Spinal cord (tissue), 10 donors: ENCODE measurements at places on chromosomes 11 and 22. TPM values are rescaled to one million over a fixed set of nuclear protein-coding genes. Genes with fewer than 3 reads are reported as not detected.

DNA sequence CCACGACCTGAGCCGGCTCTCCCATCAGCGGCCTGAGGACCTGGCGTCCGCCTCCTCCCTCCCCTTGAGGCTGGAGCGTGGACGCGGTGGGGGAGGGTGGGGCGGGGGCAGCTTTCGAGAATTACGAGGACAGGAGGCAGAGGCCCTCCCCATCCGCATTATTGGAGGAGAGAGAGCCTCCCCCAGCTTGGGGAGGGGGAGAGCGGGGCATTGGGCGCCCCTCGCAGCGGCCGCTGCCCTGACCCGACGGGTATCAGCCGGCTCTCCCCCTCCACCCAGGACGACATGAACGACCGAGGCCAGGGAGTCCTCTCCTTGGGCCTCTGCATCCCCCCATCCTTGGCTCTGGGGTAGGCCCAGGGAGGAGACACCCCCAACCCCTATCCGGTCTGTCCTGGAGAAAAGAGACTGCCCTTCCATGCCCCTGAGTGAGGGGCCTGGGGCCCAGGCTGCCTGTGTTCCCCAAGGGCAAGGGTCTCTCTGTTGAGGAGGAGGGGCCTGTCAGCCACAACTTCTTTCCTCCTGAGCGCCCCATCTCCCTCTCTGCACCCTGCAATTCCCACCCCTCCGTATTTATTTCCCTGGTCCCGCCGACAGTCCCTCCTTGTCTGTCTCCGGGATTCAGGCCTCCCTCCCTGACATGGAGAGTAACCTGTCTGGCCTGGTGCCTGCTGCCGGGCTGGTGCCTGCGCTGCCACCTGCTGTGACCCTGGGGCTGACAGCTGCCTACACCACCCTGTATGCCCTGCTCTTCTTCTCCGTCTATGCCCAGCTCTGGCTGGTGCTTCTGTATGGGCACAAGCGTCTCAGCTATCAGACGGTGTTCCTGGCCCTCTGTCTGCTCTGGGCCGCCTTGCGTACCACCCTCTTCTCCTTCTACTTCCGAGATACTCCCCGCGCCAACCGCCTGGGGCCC, 495 bp downstream of the GPR137 start:
- peaks cover 48% of the 10 kb centered on the region for H3K4me1 ChIP-seq
- H3K4me3 ChIP-seq = peak overlapping the region; percentile 74
- H3K36me3 ChIP-seq = peaks cover 57% of the 10 kb centered on the region
- H3K27ac ChIP-seq = peak overlapping the region; percentile 69
- peaks cover 11% of the 10 kb centered on the region for H3K27me3 ChIP-seq
- no peak for DNase-seq

GRCh38 chr11:15073361-15074205, at the start of gene CALCB:
CALCB (plus strand) TSS chr11:15073593; CDS start chr11:15074719, 1,126 bp downstream.
- H3K4me3 ChIP-seq = peak within 1 kb of the TSS; percentile 38
- peaks cover 37% of the 10 kb centered on the region for H3K27me3 ChIP-seq

DNA sequence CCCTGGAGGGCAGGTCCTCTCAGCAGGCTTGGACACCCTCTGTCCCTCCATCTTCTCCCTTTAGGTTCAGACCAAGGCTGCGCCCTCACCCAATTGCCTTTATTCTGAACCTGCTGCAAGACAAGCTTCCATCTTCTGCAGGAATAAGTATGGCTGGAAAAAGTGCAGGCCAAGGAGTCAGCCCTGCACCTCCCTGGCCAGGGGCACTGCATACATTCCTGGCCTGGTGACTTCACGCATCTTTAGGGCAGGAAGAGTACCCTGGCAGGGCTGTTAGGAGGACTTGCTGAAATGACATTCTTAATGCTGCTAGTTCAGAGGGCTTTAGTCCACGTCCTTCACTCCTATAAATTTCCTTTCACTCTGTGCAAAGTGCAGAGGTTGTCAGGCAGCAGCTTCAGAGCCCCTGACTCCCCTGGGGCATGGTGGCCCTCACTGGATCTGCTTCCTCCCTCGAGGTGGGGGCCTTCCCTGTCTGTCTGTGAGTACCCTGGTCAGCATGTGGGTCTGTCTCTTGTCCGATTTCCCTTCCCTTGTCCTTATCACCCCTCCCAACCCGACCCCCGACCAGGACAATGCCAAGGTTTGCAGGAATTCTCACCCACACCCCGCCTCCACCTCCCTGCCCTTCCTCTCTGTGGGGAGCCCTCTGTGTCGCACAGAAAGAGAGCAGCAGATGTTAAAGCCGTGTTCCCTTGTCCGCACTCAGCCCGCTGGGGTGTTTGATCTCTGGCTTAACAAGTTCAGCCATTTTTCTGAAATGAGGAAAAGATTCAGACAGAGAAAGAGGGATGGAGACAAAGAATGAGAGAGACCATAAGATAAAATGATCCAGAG, 124.5 kb upstream of the SYT13 start:
- DNase-seq = no peak
- H3K4me1 ChIP-seq = peaks cover 27% of the 10 kb centered on the region
- no peak overlapping the region for H3K4me3 ChIP-seq
- no peaks in the 10 kb centered on the region for H3K36me3 ChIP-seq
- no peak overlapping the region for H3K27ac ChIP-seq

Gene APOL6
- 1.4 TPM for polyA plus RNA-seq

Gene YDJC
- polyA plus RNA-seq = 17.6 TPM
